PC-9 (cell line): ENCODE measurements at places on chromosomes 1 and 21. TPM values are rescaled to one million over a fixed set of nuclear protein-coding genes. Genes with fewer than 3 reads are reported as not detected.

GRCh38 chr1:207060596-207060995 lies 7.5 kb downstream of the PFKFB2 start:
- DNase-seq: no peak

DNA sequence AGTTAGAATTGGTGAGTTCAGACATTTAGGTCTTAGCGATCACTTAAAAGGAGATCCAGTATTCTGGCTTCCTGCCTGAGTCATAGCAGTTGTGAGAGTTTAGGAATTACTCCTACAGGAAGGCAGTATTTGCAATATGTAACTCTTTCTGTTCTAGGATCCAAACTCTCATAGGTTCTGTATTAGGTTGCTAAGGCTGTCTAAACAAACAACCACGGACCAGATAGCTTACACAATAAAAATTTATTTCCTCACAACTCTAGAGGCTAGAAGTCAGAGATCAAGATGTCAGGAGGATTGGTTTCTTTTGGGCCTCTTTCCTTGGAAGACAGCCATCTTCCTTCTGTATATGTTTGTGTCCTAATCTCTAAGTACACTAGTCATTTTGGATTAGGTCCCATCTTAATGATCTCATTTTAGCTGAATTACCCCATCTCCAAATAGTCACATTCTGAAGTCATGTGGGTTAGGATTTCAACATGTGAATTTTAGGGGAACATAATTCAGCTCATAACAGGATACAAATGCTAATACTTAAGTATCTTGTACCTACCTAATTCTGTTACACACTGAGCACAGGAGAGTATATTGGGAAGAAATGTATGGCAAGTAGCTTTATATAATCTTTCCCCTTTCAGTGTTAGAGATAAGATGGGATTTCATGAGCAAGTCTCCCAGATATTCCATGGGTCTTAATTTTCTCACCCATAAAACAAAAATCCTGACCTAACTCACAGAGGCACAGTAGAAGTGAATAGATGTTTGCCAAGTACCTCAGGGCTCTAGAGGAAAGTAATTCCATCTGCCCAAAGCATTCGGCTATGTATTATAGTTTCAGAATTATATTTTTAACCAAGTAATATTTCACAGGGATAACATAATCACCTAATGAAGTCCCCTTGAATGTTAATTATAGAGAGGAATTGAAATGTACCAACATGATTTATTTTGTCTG lies 144.4 kb downstream of the PTBP2 start:
- DNase-seq: peak; percentile 58

- DNase-seq: no peak
Observed at GRCh38 chr1:206715552-206716158, 30.9 kb downstream of the MAPKAPK2 start.

MAP3K7CL gene
- 0.37 and 0.50 TPM in 2 replicates for total RNA-seq

GRCh38 chr1:245598524-245599305 lies 443.9 kb downstream of the KIF26B start:
- DNase-seq: no peak

DNA sequence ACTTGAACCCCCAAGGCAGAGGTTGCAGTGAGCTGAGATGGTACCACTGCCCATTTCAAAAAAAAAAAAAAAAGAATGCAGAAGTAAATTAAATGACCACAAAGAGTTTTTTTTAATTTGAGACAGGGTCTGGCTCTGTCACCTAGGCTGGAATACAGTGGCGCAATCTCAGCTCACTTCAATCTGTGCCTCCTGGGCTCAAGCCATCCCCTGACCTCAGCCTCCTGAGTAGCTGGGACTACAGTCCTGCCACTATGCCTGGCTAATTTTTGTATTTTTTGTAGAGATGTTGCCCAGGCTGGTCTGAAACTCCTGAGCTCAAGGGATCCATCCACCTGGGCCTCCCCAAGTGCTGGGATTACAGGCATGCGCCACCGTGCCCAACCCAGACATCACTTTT lies 20.2 kb upstream of the GPR157 start:
- no peak for DNase-seq

- no peak for DNase-seq
Observed at GRCh38 chr1:203088441-203088840, 2.6 kb upstream of the MYOG start.

SCAF4 gene
- total RNA-seq: 22.4 and 30.0 TPM in 2 replicates

DNA sequence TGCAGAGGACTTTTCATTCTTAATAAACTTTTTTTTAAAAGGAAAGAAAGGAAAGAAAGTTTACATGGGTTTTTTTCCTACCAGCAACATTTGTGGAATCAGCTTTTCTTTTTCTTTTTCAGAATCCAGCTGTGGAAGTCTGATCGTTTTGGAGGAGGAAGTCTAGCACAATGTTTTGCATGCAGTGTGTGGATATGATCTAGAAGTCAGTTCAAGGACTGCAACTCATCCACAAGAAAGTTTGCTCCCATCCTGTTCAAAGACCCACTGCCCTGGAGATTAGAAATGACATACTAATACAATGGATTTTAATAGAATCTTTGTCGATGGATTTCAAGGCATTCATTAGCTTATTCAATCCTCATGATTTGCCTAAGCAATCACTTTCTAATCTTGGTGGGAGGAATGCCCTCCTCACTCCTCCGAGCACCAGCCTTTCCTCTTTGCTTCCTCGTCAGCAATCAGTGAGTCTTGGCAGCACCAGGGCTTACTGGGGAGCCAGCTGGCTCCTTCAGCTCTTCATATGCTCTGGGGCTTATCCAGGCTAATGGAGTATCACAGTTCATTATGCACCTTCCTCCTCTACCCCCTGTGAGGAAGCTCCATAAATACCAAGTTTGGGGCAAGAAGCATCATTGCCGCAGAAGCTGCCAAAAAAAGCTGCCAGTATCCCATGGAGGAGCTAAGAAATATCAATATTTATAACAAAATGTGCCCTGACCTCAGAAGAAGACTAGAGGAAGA lies 392.3 kb upstream of the PKN2 start:
- no peak for DNase-seq

GRCh38 chr1:218669431-218669830 lies 324.3 kb downstream of the TGFB2 start:
- DNase-seq: no peak

DNA sequence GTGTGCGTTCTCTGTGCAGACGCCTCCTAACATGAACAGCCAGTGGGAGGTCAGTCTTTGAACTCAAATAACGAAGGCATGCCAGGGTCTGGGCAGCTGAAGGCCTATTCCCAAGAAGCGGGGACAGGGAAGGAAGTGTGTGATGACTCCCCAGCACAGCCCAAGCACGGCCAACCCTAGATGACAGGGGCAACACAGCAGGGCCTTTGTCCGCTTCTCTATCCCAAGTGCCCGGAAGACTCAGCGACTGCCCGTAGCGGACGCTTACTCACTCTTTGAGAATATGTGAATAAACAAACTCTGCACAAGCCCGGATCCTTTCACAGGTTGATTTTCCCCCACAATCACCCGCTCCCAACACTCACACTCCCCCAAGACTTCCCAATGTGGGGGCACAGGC lies 11.2 kb downstream of the C1orf198 start:
- DNase-seq: no peak

PRPF38B gene
- 38.0 and 48.9 TPM in 2 replicates for total RNA-seq

DNA sequence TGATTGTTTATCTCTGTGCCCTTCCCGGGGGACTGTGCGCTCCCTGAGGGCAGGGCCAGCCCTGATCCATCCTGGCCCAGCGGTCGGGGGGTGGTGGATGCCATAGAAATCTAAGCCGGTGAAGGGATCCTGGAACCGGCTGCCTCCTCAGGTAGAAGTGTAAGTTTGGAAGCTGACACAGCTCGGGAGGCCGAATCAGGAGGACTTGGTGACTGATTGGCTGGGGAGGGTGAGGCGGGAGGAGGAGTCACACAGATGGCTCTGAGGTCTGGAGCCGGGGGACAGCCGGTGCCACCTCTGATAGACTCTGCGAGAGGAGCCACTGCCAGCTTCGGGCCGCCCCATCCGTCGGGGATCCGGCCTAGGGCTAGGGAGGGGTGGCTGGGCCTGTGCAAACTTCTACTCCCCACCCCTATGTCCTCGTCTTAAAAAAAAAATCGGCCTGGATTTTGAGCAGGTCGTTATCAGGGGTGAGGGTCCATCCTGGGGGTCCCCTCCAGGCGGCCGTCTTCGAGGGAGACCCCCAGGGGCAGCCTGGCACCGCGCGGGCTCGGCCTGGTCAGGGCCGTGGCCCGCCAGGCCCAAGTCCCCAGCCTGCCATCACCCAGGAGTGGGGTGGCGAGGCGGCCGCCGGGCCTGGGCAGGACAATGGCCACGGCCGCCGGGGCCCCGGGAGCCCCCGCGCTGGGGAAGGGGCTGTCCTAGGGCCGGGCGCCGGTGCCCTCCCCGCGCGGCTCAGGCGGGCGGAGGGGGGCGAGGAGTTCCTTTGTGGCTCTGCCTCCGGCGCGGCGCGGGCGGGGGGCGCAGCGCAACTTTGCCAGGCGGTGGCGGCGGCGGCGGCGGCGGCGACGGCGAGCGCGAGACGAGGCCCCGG lies 708 bp upstream of the ZNF362 start:
- DNase-seq: peak; percentile 86

- DNase-seq: no peak
Observed at GRCh38 chr1:20733360-20733975, 965 bp upstream of the SH2D5 start.

DNA sequence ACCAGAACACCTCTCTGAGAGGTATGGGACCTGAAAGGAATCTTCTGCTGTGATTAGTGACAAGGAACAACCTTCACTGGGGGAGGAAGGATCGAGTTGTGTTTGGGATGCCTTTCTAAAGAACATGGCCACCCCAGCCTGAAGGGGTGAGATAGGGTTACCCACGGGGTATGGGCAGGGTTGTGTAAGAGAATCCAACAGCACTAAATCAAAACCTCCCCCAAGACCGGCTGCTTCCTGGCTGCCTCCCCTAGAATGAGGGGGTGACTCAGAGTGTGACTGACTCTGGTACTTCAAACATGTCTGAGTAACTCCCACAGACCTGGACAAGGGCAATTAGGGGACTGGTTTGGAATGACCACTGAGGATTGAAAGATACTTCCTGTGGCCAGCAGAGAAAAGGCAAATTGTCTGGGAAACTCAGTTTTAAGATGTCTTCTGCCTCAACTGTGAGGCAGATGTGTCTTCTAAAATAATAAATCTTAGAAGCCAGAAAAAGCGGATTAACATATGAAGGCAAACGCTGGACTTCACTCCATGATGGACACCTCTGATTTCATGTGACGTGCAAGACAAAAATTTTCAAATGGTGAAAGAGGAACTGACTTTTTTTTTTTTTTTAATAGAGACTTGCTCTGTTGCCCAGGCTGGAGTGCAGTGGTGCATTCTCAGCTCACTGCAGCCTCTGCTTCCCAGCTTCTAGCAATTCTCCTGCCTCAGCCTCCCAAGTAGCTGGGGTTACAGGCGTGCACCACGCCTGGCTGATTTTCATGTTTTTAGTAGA lies 6.7 kb upstream of the PTPN14 start:
- DNase-seq: peak; percentile 36

MIXL1 gene
- not detected in 2 replicates for total RNA-seq

DNA sequence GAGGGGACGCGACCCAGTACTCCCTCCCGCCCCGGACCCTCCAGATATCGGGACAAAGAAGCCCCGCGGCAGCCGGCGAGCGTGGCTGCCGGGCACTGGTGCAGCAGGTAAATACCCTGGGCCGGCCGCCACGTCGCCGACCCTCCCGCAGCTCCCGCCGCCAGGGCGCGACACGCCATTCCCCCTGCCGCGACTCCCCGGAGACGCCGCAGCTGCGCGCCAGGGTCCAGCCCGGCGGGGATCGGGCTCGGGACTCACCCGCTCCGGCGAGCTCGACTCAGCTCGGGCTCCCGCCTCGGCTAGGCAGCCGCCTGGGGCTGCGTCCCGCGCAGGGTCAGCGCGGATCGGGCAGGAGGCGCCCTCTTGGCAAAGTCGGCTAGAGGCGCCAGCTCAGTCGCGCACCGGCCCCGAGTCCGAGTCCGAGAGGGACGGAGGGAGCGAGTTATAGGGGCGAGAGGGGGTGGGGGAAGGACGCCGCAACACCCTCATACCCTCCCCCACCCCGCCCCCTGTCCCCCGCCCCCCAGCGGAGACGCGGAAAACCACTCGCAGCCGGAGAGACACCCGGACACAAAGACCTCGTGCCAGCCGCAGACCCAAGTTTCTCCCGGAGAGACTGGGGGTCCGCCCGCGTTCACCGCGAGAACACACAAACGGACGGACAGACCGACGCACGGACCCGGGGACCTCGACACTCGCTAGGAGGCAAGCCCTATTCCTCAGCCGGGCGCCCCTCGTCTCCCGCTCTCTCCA lies 985 bp downstream of the SYT6 start:
- no peak for DNase-seq

DNA sequence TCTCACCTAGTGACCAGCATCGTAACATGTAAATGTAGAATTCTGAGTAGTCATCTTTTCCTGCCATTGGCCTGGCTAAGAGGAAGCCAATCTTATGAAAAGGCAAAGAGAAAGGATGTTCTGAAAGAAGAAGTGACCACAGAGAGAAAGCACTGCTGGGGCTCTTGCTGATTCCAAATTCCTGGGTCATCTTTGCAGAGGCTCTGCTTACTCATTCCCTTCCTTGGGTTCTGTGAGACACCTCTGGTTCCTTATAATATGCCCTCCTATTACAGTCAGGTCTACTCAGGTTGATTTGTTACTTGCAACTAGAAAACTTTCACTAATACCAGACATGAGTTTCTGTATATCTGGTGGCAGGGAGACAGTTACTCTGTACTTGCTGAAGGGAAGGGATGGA lies 198.8 kb upstream of the C8B start:
- DNase-seq: no peak

GRCh38 chr1:41354956-41355355 lies 6.3 kb upstream of the FOXO6 start:
- DNase-seq: no peak

SPRR2B gene
- not detected in 2 replicates for total RNA-seq

KCNJ9 gene
- not detected in 2 replicates for total RNA-seq

DNA sequence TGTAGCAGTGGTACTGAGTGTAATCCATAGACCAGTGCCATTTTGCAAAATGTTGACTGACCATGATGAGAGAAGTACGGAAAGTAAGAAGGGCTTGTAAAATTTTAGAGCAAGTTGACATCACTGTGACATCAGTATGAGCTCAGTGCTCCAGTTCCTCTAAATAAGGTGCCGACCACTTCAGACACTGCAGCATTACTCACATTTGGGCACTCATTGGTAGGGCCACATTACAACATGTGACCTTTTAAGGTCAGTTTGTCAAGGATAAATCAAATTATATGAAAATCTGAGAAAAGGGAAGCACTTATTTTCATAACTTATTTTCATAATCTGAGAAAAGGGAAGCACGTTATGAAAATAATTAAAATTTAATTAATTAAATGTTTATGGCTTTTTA lies 128.0 kb upstream of the ERG start:
- DNase-seq: no peak

GRCh38 chr1:15573477-15573876 lies 11.4 kb downstream of the AGMAT start:
- no peak for DNase-seq

GRCh38 chr1:66788231-66788939 lies 12.7 kb downstream of the INSL5 start:
- peak; percentile 13 for DNase-seq

KIF26B gene
- 0.11 and 0.25 TPM in 2 replicates for total RNA-seq

TACSTD2 gene
- total RNA-seq: 489 and 702 TPM in 2 replicates

GRCh38 chr1:168918860-168919741 lies 187.4 kb upstream of the ATP1B1 start:
- peak; percentile 76 for DNase-seq

ASB17 gene
- total RNA-seq: not detected in 2 replicates

EPHA2 gene
- total RNA-seq: 48.3 and 65.8 TPM in 2 replicates

- no peak for DNase-seq
Observed at GRCh38 chr1:22862752-22863151, 109.9 kb downstream of the LACTBL1 start.

MSH4 gene
- 0.35 and 0.50 TPM in 2 replicates for total RNA-seq

- no peak for DNase-seq
Observed at GRCh38 chr1:62271134-62271533, 48.1 kb downstream of the KANK4 start.
